ENCODE measurements at places on chromosomes 3 and 15.

GRCh38 chr15:90582553-90582952 is 52.8 kb downstream of the CRTC3 start:
- no peak for DNase-seq

DNA sequence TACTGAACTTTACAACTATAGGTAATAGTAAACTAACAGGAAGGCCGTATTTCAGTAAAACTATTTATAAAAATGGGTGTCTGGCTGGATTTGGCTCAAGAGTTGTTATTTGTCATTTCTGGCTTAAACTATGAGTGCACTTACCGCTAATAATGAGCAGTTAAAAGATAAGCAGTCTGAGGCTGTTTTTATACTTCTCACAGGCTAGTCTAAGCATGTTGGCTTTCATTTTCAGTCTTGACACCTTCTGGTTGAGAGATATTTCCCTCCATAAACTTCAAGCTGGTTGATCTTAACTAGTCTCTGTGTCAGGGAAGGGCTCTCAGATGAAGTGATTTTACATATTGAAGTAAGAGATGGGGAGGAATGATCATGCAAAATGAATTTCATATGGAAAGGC is 96.1 kb downstream of the RSRC1 start:
- no peak for DNase-seq

- DNase-seq, result no peak
Measured at GRCh38 chr15:62440362-62441105, 275.4 kb upstream of the C2CD4B start.

DNA sequence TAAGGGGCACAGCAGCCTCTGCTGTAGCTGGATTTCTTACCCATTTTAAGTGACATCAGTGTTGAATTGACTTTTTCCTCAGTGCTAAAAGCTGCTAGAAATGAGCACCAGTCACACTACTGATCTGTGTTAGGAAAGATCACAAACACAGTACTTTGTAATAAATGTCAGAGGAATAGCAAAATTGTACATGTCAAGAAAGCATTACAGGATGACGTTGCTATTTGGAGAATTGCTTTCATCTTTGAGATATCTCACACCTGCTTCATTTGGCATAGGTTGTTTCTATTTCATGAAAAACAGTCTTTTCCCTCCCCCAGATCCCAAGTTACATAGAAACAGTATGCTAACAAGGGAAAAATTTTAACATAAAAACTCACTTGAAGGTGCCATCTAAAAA is 77.8 kb downstream of the SLC25A26 start:
- no peak for DNase-seq

- no peak for DNase-seq
Measured at GRCh38 chr15:87896936-87897335, 359.6 kb downstream of the NTRK3 start.

DNA sequence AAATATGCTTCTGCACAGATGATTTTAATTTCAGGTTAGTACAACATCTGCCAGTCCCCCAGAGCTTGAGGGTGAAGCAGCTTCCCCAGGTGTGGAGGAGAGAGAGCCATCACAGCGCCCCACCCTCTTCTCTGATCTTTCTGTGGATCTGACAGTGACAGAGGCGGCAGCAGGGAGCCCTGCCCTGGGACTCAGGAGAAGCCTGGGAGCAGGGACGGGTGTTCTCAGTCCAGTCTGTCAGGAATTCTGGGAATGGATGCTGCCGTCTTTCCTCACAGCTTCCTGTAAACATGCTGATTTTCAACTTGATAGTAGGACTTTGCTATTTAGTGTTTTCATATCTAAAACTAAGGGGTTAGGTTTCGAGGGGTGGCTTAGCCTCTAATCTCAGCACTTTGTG is 11.4 kb upstream of the RAB8B start:
- no peak for DNase-seq

- DNase-seq, result no peak
Measured at GRCh38 chr3:13072239-13072599, 1.0 kb downstream of the IQSEC1 start.

DNA sequence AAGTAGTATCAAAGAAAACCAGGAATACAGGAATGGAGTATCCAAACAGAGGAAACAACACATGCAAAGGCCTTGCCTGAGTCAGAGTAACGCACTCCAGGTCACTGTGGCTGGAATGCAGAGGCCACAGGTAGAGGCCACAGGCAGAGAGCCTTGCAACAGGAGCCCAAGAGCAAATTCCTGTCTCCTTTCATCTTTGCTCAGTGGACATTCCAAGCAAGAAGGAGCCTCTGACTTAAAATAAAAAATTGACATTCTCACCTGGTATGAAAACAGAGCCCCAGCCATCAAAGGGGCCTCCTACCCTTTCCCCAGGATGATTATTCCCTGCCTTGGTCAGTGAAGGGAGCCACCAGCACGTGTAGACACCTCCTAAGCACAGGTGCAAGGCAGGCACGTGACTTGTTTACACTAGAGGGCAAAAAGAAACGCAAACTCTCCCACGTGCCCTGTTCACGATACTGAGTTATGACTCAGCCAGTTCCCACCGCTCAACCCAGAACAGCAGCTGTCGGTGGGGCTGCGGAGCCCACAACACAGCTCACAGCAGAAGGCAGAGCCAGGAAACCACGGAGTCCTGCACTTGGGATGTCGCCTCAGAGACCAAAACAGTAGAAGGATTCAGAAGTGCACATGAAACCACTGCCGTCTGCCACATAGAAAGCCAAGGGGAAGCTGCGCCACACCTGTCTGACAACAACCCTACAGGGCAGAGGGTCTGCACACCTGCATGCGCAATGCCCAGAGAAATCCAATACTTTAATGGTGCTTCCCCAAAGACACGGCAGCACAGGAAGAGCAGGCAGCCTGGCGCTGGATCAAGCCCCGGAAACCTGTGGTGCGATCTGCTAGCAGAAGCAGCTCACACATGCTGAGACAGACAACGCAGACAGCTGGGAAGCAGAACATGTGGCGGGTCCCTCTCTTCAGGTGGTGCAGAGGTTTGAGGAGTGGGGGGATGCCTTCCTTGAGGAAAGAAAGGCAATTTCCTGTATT is 52.1 kb downstream of the ITGB5 start:
- DNase-seq, result peak; percentile 25

- peak; percentile 72 for DNase-seq
Measured at GRCh38 chr3:170358042-170359010, 811 bp downstream of the SKIL start.
